A549 treated with dexamethasone at 1 μM for 4 hours (cell line): ENCODE measurements at places on chromosomes 3 and 15. TPM values are rescaled to one million over a fixed set of nuclear protein-coding genes. Genes with fewer than 3 reads are reported as not detected.

CNTN3 gene
- total RNA-seq = not detected in 5 replicates

P2RY13 gene
- not detected in 5 replicates for total RNA-seq

UACA gene
- total RNA-seq = 28.2 to 42.1 TPM (median 30.5 TPM) in 5 replicates

CPN2 gene
- total RNA-seq = not detected in 5 replicates

SPRED1 gene
- total RNA-seq = 6.5 to 9.3 TPM (median 8.6 TPM) in 5 replicates

ARGFX gene
- total RNA-seq = not detected in 5 replicates

MITF gene
- total RNA-seq = 5.4 to 10.2 TPM (median 7.8 TPM) in 5 replicates
